ENCODE measurements at places on chromosomes 3 and 15. TPM values are rescaled to one million over a fixed set of nuclear protein-coding genes. Genes with fewer than 3 reads are reported as not detected.

KIF15 gene
- total RNA-seq = 12.6 TPM

USP50 gene
- total RNA-seq = not detected

CPN2 gene
- not detected for total RNA-seq

SLC9A9 gene
- 2.0 TPM for total RNA-seq

CEP19 gene
- 2.7 TPM for total RNA-seq

PLSCR2 gene
- total RNA-seq = not detected

DNASE1L3 gene
- total RNA-seq = not detected
